ENCODE measurements at places on chromosomes 2 and 18.
A peak's percentile ranks its signal among the peaks of the same experiment; 100 is the strongest.

DNA sequence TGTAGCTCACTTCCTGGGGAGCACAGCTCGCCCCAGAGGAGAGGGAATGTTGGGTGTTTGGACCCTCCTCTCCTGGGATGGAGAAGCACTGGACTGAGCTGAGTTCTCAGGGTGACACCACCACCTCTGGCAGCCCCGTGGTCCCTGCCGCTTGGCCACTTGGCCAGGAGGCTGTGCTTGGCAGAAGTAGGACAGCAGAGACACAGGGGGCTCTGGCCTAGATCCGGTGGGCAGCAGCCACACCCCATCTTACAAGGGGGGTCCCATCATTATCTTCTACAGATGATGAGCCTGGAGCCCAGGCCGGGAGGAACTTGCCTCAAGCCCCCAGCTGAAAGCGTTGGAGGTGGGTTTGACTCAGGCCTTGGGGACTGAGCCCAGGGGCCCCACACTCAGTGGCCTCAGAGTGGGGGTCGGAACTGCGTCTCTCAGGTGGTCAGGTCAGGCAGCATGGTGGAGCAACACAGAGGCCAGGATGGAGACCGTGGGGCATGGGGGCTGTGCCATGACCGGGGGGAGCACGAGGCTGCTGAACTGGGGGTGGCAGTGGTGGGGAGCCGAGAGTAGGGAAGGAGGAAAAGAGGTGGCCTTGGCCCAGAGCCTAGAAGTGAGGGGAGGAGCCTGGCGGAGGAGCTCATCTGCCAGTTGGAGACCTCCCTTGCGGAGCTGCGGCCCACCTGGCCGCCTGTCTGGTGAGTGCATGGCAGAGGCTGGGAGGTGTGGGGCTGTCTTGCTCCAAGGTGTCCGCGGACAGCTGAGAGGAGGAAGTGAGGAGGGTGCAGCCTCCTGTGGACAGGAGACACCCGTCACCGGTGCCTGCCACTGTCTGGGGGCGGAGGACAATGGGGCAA is 63.6 kb upstream of the HDAC4 start:
- H3K27me3 ChIP-seq: no peaks in the 10 kb centered on the region
- H3K36me3 ChIP-seq: no peaks in the 10 kb centered on the region
- no peak for DNase-seq
- peaks cover 40% of the 10 kb centered on the region for H3K4me1 ChIP-seq
- H3K4me3 ChIP-seq: no peak overlapping the region

DNA sequence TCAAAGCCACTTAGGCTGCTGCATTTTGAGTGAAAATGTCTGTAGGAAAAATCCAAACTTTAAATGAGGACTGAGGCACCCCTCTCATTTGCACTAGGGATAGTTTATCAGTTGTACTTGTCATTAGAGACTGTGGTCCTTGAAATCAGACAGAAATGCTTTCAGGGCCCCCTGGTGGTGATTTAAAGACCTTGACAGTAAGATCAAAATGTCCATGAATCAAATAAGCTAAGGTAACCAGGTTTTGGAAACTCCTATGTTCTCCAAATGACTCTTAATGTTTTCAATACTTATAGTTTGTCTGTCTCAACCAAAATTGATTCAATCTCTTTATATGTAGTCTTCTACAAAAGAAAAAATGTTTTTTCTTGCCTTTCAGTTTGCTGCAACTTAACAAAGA is 28.8 kb upstream of the DDX18 start:
- H3K27me3 ChIP-seq: no peaks in the 10 kb centered on the region
- DNase-seq: peak; percentile 0
- H3K27ac ChIP-seq: no peak overlapping the region
- H3K4me1 ChIP-seq: no peaks in the 10 kb centered on the region
- H3K36me3 ChIP-seq: no peaks in the 10 kb centered on the region
- H3K4me3 ChIP-seq: no peak overlapping the region

DNA sequence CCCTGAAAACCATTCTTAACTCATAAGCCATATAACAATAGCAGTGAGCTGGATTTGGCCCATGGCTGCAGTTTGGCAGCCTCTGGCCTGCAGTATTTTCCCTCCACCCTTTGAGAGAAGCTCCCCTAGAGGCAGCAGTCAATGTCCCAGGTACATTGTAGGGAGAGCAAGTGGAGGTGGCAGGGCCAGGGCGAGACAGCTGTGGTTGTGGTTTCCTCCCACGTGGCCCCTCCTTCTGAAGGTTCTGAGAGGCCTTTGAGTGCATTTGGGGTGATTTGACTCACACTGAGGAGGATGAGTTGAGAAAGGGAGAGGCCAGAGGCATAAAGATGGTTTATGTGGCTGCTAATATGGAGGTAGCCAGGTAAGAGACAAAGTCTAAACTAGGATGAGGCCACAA is 45.5 kb upstream of the LDAH start:
- no peak overlapping the region for H3K4me3 ChIP-seq
- H3K27ac ChIP-seq: no peak overlapping the region
- no peaks in the 10 kb centered on the region for H3K4me1 ChIP-seq
- no peaks in the 10 kb centered on the region for H3K36me3 ChIP-seq
- DNase-seq: no peak

DNA sequence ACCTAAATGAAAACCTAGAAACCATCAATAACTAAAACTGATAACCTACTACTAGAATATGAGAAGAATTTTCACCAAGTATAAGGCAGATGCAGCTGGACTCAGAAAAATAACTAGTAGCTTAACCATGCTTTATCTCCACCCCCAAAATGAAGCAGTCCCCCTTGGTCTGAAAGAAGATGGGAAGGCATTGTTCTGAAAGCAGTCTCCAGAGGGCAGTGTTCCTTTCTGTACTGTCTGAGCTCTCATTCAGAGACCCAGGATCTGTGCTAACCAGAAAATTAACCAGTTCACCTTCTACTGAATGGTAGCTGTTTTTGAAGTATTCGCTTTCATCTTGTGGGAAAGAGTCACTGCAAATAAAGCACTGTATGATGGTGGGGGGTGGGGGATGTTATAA is 273.0 kb downstream of the PDE11A start:
- H3K27ac ChIP-seq: no peak overlapping the region
- no peak for DNase-seq
- no peak overlapping the region for H3K4me3 ChIP-seq
- H3K36me3 ChIP-seq: no peaks in the 10 kb centered on the region
